ENCODE measurements at places on chromosomes 3 and 15.

- DNase-seq: peak; percentile 77
Observed at GRCh38 chr15:67840749-67841512, 1.1 kb upstream of the RNU6-1 start.

DNA sequence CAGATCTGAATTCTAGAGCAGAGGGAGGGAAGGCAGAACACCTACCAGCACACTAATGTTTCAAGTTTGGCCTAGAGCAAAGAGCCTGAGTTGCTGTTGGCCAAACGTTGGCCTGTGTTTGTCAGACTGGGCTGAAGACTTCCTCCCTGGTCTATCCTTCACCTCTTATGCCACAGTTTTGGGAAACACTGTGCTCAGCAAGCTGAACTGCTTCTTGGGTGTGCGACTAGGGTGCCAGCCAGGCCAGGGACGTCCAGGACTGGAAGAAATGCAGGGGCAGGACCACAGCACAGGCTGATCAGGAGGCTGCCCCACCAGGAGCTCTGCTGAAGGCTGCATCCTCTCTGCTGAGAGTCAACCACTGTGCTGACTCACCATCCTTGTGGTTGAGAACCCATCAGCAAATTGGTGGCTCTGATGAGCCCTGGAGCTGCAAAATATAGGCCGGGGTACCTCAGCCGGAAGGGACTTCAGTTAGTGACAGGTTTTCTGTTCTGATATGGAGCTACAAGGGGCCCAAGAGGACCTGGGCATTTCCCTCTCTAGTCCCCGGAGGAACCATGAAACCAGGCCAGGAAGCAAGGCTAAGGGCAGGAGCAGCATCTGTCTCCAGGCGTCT, 131.6 kb upstream of the RASGRP1 start:
- peak; percentile 82 for DNase-seq

DNA sequence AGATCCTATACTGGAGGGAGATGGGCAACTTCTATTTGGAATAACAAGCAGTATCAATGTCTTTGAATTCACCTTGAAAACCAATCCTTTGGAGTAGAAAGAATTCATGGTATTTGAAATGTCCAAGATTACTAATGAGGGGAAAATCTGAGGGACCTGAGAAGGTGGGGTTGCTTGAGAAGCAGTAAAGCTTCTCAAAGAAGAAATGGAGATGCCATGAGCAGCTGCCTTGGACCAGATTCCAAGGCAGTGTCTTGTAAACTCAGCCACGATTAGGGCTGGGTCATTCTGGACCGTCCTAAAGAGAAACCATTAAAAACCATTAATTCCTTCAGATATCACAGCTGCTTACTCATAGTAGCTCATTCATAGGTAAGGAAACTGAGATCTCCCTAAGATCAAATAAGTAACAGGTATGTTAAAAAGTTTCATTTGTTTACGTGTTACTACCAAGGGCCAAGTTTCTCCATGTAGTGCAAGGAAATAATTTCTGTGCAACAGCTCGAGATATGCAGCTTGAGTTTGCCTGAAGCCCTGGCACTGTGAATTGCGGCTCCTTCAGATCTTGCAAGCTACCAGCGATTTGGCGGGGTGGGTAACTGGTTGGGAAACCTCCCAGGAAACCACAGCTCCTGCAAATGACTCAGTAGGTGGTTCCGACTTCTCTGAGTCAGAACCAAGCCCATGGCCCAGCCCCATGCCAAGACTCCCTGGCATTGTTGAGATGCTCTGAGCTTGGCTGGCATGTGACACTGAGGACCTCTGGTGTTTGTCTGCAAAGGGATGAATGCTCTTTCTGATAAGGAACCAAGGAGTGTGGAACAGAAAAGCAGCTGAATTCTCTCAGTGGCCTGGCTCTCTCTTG, 296.8 kb downstream of the RORA start:
- DNase-seq: peak; percentile 89

DNA sequence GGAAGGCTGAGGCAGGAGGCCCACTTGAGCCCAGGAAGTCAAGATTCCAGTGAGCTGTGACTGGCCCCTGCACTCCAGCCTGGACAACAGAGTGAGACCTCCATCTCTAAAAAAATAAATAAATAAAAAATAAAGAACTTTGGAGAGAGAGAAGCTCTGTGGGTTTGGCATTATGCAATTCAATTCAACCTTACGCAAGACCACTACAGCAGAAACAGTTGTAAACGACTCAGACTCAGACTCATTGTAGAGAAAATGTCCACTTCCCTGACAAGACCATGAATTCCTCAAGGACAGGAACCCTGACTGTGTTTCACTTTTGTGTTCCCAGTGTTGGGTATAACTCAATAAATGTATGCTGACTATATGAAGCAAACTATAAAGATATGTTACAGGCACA, 90.3 kb upstream of the C3orf80 start:
- peak; percentile 72 for DNase-seq

DNA sequence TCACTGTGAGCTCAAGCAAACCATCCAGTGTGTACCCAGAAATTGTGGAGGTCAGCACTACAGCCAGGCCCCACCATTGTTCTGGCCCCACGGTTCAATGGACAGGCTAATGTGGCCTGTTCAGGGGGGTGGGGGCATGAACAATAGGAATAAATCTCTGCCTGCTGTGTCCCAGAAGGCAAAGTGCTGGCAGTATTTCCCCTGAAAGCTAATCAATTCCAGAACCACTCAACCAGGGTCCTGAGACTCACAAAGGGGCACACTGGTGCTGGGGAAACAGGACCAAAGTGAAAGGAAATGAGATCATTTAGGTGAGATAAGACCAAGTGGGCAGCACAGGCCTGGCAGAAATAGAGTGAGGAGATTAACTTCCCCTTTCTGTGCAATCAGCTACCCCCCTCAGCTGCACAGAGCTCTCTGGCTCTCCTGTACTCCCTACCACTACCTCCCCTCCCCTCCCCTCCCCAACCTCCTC, 11.5 kb downstream of the CRYGS start:
- no peak for DNase-seq

DNA sequence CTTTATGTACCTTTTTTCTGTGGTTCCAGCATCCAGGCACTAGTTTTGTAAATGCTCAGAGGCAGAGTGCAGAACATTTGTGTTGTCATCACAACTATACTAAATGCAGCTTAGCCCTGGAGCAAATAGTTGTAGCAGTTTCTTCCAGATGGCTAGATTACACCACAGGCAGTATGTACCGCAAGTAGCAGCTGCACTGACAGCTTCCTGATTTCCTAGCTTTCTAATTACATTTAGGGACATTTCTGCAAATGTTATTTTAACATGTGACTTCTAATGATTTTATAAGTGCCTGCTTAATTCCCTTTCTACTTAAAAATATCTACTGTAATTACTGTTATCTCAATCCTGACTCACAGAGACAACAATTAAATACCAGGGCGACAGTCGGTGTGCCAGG, 106.5 kb downstream of the NR2E3 start:
- no peak for DNase-seq

GRCh38 chr3:40317061-40317855, 7.8 kb downstream of the EIF1B start:
- DNase-seq: peak; percentile 48

DNA sequence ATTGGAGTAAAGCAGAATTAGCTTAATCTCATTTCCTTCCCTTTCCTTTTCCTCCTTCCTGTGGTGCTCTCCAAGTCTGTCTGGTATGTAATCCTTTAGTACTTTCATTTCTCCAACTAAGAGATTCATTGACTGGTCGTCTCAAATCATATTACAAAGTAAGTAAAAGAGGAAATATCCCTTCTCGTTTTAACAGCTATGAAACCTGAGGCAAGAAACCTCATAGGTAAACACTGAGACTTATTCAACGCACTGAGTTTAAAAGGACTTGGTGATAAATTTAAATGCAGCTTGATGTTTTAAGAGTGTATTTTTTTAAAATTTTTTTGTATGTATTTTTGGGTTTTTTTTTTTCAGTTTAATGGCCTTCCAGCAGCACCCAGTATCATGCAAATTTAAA, 117.2 kb upstream of the LRRC3B start:
- no peak for DNase-seq

DNA sequence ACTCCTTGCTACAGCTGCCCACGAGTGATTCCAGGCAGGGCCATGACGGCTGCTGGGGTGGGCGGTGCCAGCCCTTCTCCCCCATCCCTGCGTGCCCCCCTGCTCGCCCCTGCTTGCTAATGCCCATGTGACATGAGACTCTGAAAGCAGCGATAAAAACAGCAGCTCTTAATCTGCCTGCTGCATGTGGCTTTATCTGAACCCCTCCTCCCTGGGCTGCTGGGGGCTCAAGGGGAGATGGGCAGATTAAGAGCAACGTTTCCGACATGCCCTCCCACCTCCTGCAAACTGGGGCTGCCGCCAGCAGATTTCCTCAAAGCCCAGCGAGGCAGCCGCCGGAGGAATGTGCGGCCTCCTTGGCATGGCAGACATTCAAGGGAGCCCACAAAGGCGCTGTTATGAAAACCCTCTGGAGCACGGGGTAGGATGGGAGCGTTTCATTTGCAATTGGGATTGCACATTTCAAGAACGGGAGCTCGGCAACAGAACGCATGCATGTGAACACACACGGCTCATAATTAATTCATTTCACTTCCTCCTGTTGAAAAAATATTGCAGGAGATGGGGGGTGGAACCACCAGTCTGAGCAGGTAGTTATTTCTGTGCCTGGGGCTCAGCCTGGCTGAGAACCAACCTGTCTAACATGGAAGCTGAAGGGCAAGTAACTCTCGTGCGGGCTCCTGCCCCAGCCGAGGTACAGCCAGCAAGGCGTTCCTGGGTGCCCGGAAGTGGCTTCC, 504.2 kb upstream of the PROK2 start:
- peak; percentile 91 for DNase-seq

GRCh38 chr15:62799919-62800318, 242.6 kb upstream of the TPM1 start:
- no peak for DNase-seq

DNA sequence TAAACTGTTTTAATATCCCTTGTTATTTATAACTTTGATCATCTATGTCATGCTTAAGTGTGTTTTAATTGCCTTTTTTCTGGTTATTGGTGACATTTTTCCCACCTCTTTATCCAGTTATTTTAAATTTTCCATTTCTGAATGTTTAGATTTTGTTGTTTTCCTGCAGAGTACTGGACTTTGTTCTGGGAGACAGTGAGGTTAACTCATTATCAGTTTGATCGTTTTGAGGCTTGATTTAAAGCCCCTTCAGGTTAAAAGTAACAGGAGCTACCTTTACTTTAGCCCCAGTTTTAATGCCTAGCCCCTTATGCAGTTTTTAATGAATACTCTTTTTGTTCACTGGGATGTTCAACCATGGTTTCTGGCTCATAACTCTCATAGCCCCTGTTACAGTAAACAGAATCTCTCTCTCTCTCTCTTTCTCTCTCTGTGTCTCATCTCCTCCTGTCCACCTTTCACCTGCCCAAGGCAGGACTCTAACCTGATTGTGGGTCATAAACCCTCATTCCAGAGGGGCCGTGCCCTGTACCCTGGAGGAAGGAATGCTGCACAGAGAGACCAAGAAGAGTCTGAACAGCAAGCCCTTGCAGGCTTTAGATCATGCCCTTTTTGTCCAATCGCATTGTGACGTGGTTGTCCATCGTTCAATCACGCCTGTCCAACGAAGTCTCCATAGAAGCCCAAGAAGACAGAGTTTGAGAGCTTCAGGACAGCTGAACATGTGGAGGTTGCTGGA, 91.8 kb upstream of the WDR72 start:
- no peak for DNase-seq

DNA sequence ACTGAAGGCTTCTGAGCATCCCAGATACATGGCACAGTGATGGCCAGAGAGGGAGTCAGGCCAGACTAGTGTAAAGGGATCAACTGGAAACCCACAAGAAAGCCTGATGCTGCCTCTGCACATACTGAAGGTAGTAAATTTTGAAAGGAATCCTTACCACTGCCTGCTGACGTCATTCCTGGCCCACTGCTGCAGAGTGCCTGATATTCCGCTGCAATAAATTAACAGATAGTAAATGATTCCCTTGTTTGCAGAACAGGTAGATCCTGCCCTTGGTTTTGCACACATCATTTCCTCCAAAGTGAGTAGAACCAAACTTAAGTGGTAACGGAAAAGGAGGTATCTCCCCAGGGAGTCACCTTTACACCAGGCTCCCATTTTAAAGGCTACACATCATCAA, 146.7 kb downstream of the FBN1 start:
- DNase-seq: no peak

DNA sequence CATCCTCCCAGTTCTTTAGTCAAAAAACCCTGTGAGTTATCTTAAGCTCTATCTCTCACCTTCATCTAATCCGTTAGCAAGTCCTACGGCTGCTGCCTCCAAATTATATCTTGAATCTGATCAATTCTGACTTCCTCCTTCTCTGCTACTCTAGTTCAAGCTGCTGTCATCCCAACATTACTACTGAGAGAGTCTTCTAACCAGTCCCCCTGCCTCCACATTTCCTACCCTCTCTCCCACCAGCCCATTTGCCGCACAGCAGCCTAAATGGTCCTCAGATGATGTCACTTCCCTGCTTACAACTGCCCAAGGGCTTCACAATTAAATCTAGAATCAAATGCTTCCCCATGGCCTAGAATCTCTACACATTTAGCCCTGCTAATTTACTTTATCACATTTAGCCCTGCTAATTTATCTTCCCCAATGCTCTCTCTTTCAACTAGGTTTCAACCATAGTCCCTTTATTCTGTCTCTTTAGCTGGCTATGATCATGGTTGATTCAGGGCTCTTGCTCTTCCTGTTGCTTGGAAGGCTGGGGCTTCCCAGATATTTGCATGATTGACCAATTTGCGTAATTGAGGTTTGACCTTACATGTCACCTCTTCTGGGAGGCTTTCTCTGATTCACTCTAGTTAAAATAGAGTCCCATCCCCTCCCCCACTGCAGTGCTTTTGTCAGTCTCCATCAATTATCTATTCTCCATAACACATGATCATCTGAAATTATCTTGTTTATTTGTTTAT, 11.0 kb upstream of the ARL14 start:
- peak; percentile 40 for DNase-seq

DNA sequence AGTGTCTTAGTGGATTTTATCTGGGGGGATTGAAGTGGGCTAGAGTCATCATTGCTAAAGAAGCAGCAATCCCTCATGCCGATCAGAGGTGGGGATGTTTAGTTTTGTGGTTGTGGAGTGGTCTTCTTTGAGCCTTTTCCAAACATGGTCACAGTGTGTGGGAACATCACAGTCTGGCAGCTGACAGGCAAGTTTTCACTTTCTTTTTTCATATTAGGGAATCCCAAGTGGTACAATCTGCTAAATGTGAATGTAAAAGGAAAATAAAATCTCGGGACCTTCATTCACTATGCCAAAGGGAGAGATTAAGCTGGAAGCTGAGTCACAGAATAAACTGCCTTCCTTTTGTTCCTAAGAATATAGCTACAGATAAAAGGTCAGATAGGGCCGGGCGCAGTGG, 10.4 kb upstream of the CX3CR1 start:
- no peak for DNase-seq

DNA sequence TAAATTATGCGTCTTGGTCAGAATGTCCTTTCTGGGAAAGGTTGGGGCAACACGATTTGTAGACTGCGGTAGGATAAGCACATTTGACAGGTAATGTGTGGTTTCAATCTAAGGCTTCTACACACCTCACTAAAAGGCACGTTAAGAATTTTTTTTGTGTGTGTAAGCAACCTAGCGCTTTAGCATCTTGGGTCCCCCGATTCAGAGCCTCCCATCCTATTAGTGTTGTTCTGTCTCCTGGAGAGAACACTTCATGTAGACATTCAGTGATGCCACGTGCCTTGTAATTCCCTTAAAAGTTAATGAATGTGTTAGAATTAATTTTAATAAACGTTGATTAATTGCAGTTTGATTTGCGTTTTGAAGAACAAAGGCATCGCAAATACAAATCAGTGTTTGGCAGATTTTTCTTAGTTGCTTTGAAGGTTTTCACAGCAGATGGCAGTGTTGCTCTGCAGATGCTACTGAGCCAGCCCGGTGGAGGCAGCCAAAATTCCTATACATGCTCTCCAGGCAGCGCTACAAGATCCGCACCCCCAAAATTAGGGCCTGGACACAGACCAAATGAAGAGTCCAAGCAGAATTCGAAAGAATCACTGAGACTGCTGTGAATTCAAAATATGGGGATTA, 63.5 kb downstream of the OTOL1 start:
- peak; percentile 65 for DNase-seq

Measured in AG20443 (cell line).